ENCODE measurements at places on chromosomes 11 and 22.

- DNase-seq: no peak
Measured at GRCh38 chr11:13068211-13068610, 59.1 kb downstream of the RASSF10 start.

DNA sequence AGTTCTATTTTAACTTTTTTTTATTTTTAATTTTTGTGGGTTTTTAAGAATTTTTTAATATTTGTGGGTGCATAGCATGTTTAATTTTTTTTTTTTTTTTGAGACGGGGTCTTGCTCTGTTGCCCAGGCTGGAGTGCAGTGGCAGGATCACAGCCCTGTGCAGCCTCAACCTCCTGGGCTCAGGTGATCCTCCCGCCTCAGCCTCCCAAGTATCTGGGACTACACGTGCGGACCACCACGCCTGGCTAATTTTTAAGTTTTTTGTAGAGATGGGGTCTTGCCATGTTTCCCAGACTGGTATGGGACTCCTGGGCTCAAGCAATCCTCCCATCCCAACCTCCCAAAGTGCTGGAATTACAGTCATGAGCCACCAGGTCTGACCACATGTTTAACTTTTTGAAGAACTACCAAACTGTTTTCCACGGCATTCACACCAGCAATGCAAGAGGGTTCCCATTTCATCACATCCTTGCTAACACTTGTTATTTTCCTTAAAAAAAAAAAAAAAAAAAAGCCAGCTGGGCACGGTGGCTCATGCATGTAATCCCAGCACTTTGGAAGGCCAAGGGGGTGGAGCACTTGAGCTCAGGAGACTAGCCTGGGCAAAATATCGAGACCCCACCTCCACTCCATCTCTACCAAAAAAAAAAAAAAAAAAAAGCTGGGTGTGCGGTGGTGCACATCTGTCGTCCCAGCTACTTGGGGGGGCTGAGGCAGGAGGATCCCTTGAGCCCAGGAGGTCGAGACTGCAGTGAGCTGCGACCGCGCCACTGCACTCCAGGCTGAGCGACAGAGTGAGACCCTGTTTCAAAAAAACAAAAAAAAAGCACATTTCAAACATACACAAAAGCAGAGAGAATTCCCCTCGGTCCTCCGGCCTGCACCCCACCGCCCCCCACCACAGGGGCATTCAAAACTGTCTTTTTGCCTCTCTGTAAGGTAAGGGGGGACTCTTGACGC lies 16.7 kb upstream of the TXNRD2 start:
- DNase-seq: no peak

GRCh38 chr11:129732941-129733340 lies 82.7 kb upstream of the TMEM45B start:
- no peak for DNase-seq

DNA sequence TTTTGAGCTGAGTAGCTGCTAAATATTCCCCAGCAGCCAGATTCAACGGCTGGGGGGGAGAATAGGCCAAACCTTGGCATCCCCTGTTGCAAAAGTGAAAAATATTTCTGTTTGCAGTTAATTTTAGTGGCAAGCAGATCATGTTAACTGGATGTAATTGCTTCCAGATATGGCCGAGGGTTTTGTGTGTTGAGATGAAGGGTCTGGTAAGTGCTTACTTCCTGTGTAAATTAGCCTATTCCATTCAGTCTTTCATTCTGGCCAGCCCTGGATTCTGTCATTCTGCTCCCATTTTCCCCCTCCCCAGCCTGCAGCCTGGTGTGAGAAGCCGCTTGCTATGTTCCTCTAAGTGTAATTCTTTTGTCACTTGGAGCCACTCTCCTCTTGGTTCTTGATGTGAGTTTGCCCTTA lies 17.4 kb downstream of the ZBTB16 start:
- no peak for DNase-seq

- no peak for DNase-seq
Measured at GRCh38 chr11:73288873-73289707, 17.0 kb downstream of the P2RY6 start.

DNA sequence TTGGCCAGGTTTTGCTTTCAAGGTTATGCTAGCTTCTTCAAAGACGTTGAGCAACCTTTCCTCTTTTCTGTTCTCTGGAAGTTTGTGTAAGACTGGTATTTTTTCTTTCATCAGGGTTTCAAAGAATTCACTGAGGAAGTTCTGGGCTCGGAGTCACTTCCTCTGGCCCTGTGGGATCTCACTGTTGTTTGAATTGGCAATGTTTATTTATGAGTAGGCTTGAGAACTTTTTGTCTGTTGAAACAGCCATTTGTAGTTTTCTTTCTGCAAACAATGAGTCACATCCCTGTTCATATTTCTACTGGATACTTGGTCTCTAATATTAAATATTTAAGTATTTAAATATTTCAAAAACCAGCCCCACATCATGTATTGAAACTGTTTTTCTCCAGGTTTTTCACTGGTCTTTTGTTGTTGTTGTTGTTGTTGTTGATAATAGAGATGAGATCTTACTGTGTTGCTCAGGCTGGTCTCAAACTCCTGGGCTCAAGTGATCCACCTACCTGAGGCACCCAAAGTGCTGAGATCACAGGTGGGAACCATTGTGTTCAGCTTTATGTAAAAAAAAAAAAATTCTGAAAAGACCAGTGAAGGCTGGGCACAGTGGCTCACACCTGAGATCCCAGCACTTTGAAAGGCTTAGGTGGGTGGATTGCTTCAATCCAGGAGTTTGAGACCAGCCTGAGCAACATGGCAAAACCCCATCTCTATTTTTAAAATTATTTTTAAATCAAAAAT lies 26.9 kb downstream of the SUSD2 start:
- no peak for DNase-seq

GRCh38 chr11:60899046-60899936 lies 7.1 kb downstream of the PRPF19 start:
- no peak for DNase-seq

GRCh38 chr11:37946155-37946766 lies 1348.2 kb upstream of the RAG2 start:
- no peak for DNase-seq

- DNase-seq: no peak
Measured at GRCh38 chr22:23066200-23067022, 3.9 kb upstream of the GNAZ start.

DNA sequence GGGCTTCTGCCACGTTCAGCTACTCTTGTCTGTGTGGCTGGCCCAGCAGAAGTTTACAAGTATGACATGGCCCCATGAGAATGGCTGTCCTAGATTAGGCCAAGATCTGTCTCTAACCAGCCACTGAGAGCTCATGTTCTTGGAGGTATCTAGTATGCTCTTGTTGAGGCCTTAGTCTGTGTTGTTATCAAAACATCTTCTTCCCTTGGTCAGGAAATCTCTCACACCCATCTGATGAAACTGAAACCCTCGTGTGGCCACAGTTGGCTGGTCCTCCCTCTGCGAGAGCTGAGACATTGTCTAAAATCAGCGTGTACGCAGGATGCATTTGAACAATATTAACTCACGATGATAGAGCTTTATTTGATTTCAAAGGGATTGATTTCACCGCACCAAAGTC lies 109.0 kb upstream of the NNMT start:
- DNase-seq: no peak

DNA sequence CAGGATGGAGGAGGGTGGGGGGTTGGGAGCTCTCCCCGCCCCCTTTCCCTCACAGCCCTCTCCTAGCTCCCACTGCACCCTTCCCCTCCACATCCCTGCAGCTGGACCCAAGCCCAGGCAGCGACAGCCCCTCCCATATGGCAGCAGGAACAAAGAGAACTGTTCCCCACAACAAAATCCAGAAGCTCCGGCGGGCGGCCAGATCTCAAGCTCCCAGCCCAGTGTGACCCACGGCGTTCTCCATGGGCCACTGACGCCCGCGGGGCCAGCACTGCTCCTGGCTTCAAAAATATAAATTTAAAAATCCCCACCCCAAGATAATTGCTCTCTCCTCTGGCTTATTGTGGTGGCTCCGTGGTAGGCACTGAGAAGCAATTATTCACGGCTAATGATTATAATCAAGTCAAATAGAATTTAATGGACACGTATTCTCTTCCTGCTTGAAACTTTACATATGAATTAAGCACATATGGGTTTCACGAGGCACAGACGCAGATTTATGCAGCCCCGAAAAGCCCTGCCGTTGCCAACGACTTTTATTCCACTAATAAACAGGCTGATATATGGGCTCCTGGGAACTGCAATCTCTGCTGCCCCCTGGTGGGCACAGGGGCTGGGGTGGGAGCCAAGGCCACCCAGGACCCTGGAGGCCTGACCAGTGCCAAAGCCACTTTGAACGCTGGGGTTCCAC lies 17.5 kb downstream of the MACROD1 start:
- no peak for DNase-seq

GRCh38 chr22:19832476-19833108 lies 22.1 kb downstream of the GNB1L start:
- DNase-seq: no peak

GRCh38 chr11:123546515-123546914 lies 107.9 kb downstream of the SCN3B start:
- no peak for DNase-seq

- no peak for DNase-seq
Measured at GRCh38 chr11:35111161-35112055, 27.6 kb upstream of the CD44 start.

GRCh38 chr11:23974601-23975000 lies 522.3 kb upstream of the LUZP2 start:
- no peak for DNase-seq

DNA sequence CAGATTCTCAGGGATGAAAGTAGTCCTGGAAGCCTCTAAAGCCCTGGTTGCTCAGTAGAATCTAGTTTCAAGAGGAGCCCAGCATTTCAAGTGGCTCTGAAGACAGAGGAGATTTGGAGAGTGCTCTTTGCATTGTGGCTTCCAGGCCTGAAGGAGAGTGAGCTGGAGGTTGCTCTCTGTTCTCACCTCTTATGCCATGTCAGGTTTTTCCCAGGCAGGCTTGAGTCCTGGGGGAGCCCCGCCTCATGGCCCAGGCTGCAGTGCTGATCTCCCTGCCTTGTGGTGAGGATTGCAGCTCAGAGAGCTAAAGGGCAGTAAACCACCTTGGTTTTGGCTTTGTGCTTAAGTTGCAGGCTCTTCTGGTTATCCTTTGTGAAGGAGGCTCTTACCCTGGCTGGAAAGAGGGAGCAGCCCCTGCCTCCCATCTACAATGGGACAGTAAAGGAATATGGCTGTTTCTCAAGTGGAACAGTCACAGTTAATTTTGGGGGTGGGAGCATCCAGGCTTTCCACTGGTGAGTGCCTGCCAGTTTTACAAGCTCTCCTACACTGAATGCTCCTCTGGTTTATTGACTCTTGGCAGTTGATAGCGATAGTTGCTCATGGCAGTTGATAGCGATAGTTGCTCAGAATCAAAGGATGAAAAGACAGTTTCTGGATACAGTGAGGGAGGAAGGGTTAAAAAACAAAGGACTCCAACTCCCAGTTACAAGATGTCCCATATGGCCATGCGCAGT lies 32.6 kb downstream of the RCOR2 start:
- DNase-seq: no peak

GRCh38 chr22:31230871-31231621 lies 18.9 kb downstream of the LIMK2 start:
- DNase-seq: no peak

GRCh38 chr11:31601635-31602282 lies 92.2 kb downstream of the ELP4 start:
- no peak for DNase-seq

DNA sequence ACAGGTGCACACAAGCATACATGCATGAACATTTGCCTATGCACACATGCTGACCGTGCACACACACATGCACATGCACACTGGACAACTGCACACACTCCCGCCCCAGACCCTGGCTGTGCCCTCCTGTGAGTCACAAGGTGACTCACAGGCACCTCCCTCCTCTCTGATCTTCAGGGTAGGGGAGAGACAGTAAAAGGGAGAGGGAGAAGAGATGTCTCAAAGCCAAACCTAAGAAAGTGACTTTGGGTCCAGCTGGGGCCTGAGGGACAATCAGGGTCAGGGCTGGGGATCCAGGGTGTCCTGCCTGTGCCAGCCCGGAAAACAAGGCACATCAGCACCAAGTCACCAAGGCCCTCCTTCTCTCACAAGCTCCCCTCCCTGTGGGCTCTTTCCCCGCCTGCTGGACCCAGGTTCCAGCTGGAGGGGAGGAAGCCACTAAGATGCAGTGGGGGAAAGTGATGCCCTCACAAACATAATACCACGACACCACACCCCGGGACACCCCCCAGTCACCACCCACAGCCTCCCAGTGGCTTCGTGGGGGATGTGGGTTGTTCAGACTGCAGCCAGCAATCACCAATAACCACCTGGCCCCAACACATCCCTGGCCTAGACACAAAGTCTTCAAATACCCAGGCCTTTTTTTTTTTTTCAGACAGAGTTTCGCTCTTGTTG lies 39.3 kb downstream of the PDGFB start:
- DNase-seq: peak; percentile 40

- no peak for DNase-seq
Measured at GRCh38 chr11:128707681-128708080, 13.8 kb downstream of the FLI1 start.

DNA sequence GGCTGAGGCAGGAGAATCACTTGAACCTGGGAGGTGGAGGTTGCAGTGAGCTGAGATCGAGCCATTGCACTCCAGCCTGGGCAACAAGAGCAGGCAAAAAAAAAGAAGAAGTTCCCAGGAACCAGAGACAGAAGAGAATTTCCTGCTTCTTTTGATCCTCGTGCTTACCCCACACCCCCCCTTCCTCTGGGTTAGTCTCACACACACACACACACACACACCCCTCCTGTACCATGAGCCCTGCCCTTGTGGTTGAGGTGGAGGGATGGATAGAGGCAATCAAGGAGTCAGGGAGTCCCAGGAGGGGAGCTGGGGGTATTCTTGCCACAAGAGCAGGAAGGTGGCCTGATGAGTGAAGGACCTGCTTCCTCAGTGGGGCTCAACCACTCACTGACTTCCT lies 4.1 kb upstream of the UBE2L6 start:
- DNase-seq: no peak

- no peak for DNase-seq
Measured at GRCh38 chr11:82038154-82038553, 695.5 kb downstream of the FAM181B start.

DNA sequence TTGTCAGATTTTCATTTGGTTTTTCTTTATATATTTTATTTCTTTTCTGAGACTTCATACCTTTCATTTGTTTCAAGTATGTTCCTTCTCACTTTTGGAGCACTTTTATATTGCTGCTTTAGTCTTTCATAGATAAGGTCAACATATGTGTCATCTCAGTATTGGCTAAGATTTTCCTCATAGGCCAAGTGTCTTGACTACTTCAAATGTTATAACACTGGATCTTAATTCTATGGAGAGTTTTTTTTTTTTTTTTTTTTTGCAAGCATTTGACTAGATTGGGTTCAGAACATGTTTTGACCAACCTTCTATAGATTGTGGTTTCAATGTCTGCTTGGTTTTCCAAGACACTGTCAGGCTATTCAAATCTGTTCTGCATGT lies 69.0 kb upstream of the NARS2 start:
- DNase-seq: no peak

GRCh38 chr11:102830001-102830727 lies 13.2 kb downstream of the MMP3 start:
- DNase-seq: no peak
